Endothelial cell of umbilical vein (primary cell): ENCODE measurements at places on chromosomes 16 and 17. TPM values are rescaled to one million over a fixed set of nuclear protein-coding genes. Genes with fewer than 3 reads are reported as not detected.

The CDH13 gene
- polyA plus RNA-seq = 93.8 and 96.6 TPM in 2 replicates

The NACA2 gene
- not detected in 2 replicates for polyA plus RNA-seq

The JUP gene
- 98.0 and 100 TPM in 2 replicates for polyA plus RNA-seq

The PSKH1 gene
- polyA plus RNA-seq = 42.6 and 48.8 TPM in 2 replicates

The CYBA gene
- polyA plus RNA-seq = 77.3 and 100 TPM in 2 replicates

The RBL2 gene
- polyA plus RNA-seq = 21.3 and 22.5 TPM in 2 replicates

The TNP2 gene
- polyA plus RNA-seq = not detected in 2 replicates

The KRT33B gene
- polyA plus RNA-seq = not detected in 2 replicates

The MMP15 gene
- 12.6 and 14.5 TPM in 2 replicates for polyA plus RNA-seq
